ENCODE measurements at places on chromosomes 13 and 19.

DNA sequence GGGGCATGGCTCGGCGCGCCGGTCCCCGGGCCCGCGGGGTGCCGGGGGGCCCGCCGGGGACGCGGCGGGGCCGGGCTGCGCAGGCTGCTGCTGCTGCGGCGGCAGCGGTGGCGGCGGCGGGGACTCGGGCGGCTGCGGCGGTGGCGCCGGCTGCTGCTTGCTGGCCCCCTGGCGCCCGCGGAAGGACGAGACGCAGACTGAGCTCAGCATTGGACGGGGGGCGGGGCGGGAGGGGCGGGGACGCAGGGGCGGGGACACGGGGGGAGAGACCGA is 368 bp downstream of the KCNC3 start:
- H3K36me3 ChIP-seq, result no peaks in the 10 kb centered on the region
- H3K4me1 ChIP-seq, result peaks cover 49% of the 10 kb centered on the region
- no peak for DNase-seq
- no peak overlapping the region for H3K27ac ChIP-seq
- H3K27me3 ChIP-seq, result peaks cover 52% of the 10 kb centered on the region

GRCh38 chr13:46575818-46576221 is 22.9 kb downstream of the LRCH1 start:
- no peak overlapping the region for H3K27ac ChIP-seq
- H3K36me3 ChIP-seq, result no peaks in the 10 kb centered on the region
- H3K4me1 ChIP-seq, result peaks cover 11% of the 10 kb centered on the region
- no peaks in the 10 kb centered on the region for H3K27me3 ChIP-seq
- no peak overlapping the region for H3K4me3 ChIP-seq

DNA sequence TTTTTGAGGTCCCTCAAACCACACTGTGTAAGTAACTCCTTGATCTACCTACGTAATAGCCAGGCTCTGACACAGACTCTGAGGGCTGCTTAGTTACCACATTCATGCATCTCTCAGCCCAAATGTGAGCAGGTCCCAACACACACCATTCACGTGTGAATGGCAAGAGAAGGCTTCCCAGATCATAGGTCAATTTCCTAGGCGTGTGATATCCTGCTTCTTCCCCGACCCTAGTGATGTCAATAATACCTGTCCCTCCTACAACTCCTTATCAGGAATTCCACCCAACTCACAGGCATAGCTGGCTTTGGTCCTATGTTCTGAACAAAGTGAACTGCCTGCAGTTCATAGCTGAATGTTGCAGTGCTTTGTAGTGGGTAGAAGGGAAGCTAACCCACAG is 334.5 kb downstream of the RFC3 start:
- no peaks in the 10 kb centered on the region for H3K36me3 ChIP-seq
- no peak overlapping the region for H3K27ac ChIP-seq
- no peak overlapping the region for H3K4me3 ChIP-seq
- H3K27me3 ChIP-seq, result no peaks in the 10 kb centered on the region
- DNase-seq, result no peak
- H3K4me1 ChIP-seq, result no peaks in the 10 kb centered on the region

DNA sequence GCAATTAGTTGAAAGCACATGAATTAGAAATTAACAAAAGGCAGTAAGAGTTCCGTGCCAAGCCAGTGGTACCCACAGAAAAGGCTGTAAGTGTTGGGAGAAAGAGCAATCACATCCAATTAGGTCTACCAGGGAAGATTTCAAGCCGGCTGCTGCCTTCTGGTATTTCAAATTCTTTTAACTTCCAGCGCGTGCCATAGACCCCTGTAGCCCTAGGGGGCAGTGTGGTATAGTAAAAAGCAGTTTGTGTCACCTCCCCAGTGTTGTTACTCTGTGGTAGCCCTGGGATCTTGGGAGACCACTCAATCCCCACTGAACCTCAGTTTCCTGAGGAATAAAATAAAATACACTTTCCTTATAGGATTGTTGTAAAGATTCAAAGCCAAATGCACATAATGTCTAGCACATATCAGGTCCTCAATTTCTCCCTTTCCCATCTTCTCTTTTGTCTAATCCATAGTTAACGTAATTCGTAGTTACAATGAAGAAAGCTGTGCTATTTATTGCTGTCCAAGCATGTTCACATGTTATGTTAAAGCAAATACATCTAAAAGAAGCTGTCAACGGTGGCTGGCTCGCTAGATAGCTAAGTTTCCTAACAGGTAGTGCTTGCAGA is 230.2 kb downstream of the TDRD3 start:
- no peaks in the 10 kb centered on the region for H3K36me3 ChIP-seq
- no peak for DNase-seq
- no peaks in the 10 kb centered on the region for H3K27me3 ChIP-seq
- no peak overlapping the region for H3K4me3 ChIP-seq
- no peaks in the 10 kb centered on the region for H3K4me1 ChIP-seq
- no peak overlapping the region for H3K27ac ChIP-seq

DNA sequence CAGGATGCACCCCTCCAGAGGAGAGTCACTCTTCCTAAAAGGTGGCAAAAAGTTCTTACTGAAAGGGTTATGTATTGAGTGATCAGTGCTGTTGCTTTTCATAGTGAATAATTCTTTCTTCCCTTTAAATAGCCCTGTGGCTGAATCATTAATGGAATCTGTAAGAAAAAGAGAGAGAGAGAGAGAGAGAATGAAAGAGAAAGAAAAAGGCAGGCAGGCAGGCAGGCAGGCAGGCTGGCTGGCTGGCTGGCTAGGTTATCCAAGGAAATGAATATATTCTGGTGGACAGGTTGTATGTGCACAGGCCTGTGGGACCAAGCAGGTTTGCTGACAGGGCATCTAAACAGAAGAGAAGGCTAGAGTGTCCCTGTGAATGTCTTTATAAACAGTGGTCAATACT is 100.5 kb downstream of the DLEU7 start:
- no peaks in the 10 kb centered on the region for H3K36me3 ChIP-seq
- no peak for DNase-seq
- no peak overlapping the region for H3K4me3 ChIP-seq
- no peaks in the 10 kb centered on the region for H3K4me1 ChIP-seq
- H3K27ac ChIP-seq, result no peak overlapping the region
- no peaks in the 10 kb centered on the region for H3K27me3 ChIP-seq

DNA sequence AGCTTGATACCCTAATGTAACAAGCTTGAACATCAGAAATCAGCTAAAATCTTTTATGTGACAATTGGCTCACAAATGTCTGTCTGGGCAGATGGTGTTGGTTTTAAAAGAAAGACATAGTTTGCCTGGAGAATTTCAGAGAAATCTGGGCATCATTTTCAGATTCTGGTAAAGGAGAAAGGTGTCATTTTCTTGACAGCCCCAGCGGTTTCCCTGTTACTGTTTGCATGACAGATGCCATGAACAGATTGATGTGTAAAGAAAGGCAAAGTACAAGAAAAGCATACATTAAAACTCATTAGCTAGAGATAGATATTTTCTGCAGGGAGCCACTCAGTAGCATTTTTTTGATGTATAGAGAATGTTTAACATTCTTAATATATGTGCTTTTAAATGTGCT is 987.9 kb downstream of the OLFM4 start:
- no peak for DNase-seq
- no peaks in the 10 kb centered on the region for H3K36me3 ChIP-seq
- H3K4me3 ChIP-seq, result no peak overlapping the region
- no peak overlapping the region for H3K27ac ChIP-seq

DNA sequence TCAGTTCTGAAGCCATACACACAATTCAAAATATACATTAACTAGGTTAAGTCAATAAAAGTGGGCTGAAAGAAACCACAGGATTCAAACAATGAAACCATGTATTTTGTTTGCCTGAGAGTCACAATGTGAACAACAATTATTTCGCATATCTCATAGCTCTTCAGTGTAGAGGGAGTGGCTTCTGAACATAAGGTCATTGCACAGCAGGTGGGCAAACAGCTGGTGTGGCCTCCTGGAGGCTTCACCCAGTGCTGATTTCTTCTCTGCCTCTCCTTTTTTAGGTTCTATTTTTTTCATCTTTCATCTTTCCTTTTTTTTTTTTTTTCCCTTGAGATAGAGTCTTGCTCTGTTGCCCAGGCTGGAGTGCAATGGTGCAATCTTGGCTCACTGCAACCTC is 40.4 kb upstream of the ZNF254 start:
- H3K27ac ChIP-seq, result no peak overlapping the region
- no peak overlapping the region for H3K4me3 ChIP-seq
- H3K27me3 ChIP-seq, result no peaks in the 10 kb centered on the region
- DNase-seq, result no peak

GRCh38 chr13:109784590-109785140 is 1.7 kb downstream of the IRS2 start:
- H3K27ac ChIP-seq, result no peak overlapping the region
- peak; percentile 24 for DNase-seq

DNA sequence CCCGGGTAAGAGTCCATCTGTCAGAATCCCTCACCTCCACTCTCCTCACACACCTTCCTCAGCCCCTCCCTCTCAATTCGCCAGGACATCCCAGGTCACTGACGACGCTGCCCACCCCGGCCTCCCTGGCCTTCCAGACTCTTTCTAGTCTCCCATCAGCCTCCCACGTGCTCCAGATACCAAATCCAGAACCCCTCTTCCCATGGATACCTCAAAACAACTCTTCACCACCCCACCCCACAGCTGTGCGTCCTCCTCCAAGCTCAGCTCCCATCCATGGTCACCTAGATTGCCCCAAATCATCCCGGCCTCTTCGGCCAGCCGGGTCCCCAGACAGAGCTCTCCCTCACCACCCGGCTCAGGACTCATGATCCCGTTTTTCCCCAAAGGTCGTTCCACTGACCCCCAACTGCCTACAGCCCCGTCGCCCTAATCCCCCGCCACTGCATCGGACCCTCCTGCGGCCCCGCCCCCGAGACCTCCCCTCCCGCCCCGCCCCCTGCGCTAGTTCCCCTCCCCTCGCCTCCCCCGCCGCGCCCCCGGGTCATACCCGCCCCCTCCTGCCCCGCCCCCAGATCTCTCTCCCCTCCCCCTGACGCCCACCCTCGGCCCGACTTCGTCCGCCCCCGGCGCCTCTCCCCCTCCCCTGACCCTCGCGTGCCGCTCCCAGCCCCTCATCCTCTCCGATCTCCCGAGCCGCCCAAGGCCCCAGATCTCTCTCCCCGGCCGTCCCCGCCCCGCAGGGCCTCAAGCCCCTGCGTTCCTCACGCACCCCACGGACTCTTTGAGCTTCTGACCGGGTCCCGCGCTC is 546 bp downstream of the UBXN6 start:
- no peaks in the 10 kb centered on the region for H3K27me3 ChIP-seq
- H3K4me3 ChIP-seq, result peak overlapping the region; percentile 60
- H3K27ac ChIP-seq, result peak overlapping the region; percentile 74
- H3K4me1 ChIP-seq, result peaks cover 16% of the 10 kb centered on the region

- H3K4me1 ChIP-seq, result no peaks in the 10 kb centered on the region
- H3K36me3 ChIP-seq, result peaks cover 33% of the 10 kb centered on the region
- H3K27me3 ChIP-seq, result no peaks in the 10 kb centered on the region
- no peak overlapping the region for H3K4me3 ChIP-seq
- no peak overlapping the region for H3K27ac ChIP-seq
- DNase-seq, result no peak
Measured at GRCh38 chr19:40588110-40588854, 11.6 kb downstream of the SHKBP1 start.

- no peak for DNase-seq
- no peak overlapping the region for H3K4me3 ChIP-seq
- H3K27me3 ChIP-seq, result no peaks in the 10 kb centered on the region
- H3K27ac ChIP-seq, result no peak overlapping the region
- no peaks in the 10 kb centered on the region for H3K4me1 ChIP-seq
Measured at GRCh38 chr13:78054157-78054556, 135.5 kb upstream of the EDNRB start.

DNA sequence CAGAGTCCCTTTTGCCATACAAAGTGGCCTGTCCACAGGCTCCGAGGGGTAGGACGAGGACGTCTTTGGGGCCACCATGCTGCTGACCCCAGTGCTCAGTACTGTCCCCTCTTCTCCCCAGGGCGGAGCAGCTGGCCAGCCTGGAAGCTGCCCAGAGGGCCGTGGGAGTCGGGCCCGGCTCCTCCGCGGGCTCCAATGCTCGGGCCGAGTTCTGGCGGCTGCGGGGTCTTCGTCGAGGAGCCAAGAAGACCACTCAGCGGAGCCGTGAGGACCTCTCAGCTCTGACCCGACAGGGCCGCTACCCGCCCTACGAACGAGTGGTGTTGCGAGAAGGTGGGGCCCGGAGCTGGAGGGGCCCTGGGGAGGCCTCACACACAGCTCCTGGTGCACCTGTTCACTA is 21.1 kb downstream of the APBA3 start:
- DNase-seq, result no peak
- H3K36me3 ChIP-seq, result peaks cover 3% of the 10 kb centered on the region
- H3K27ac ChIP-seq, result no peak overlapping the region
- H3K27me3 ChIP-seq, result no peaks in the 10 kb centered on the region
- H3K4me1 ChIP-seq, result peaks cover 3% of the 10 kb centered on the region

DNA sequence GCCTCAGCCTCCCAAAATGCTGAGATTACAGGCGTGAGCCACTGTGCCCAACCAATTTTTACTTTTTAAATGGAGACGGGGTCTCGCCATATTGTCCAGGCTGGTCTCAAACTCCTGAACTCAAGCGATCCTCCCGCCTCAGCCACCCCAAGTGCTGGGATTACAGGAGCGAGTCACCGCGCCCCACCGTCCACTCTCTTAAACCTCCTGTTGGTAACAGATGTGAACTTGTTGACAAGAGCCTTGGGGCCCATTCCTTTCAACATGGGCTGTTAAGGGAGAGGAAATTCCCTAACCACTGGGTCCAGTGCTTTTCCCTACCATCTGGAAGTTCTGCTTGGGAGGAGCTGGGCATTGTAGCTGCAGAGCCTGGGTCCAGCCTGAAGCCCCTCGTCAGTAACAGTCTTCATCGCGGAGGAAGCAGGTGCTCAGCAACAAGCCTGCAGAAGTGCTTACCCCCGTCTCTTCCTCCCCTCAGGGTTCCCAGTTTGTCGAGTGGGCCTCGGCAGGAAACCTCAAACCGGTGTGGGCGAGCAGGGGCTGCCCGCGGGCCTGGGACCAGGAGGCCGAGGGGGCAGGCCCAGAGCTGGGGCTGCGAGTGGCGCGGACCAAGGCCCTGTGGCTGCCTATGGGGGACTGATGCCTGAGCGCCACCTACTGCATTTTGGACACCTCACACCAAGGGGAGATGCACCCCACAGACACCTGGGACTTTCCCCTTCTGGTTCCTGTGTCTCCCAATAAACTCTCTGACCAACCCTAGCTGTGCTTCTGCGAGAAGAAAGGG is 4.0 kb upstream of the FLT3LG start:
- H3K27me3 ChIP-seq, result no peaks in the 10 kb centered on the region
- DNase-seq, result peak; percentile 71
- H3K4me3 ChIP-seq, result no peak overlapping the region
- peaks cover 55% of the 10 kb centered on the region for H3K4me1 ChIP-seq

- no peak for DNase-seq
- no peaks in the 10 kb centered on the region for H3K4me1 ChIP-seq
- no peak overlapping the region for H3K4me3 ChIP-seq
- H3K36me3 ChIP-seq, result no peaks in the 10 kb centered on the region
- no peak overlapping the region for H3K27ac ChIP-seq
Measured at GRCh38 chr13:37198629-37199028, 93.2 kb upstream of the CSNK1A1L start.

DNA sequence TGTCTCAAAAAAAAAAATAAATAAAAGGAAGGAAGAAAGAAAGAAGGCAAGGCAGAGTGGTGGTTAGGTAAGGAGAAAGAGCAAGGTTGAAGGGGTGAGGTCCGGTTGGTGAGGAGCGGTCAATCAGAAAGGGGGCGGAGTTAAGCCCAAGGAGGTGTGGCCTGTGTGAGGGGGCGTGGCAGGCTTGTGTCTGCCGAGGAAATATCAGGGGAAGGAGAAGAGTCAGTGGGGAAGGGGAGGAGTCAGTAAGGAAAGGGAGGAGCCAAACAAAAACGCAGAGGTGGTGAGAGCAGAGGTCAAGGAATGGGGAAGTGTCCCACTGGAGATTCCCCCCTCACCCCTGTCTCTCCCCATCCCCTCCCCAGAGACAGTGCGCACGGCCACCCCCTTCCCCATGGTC is 5.9 kb downstream of the CACNG7 start:
- H3K36me3 ChIP-seq, result no peaks in the 10 kb centered on the region
- no peak overlapping the region for H3K27ac ChIP-seq
- DNase-seq, result no peak
- no peaks in the 10 kb centered on the region for H3K4me1 ChIP-seq
- H3K27me3 ChIP-seq, result peaks cover 12% of the 10 kb centered on the region

Data from effector memory CD4-positive, alpha-beta T cell (primary cell).